H9 (cell line): ENCODE measurements at places on chromosomes 3 and 15.
A peak's percentile ranks its signal among the peaks of the same experiment; 100 is the strongest.

- no peak for DNase-seq
Observed at GRCh38 chr15:64701482-64702184, 73.8 kb downstream of the RBPMS2 start.

DNA sequence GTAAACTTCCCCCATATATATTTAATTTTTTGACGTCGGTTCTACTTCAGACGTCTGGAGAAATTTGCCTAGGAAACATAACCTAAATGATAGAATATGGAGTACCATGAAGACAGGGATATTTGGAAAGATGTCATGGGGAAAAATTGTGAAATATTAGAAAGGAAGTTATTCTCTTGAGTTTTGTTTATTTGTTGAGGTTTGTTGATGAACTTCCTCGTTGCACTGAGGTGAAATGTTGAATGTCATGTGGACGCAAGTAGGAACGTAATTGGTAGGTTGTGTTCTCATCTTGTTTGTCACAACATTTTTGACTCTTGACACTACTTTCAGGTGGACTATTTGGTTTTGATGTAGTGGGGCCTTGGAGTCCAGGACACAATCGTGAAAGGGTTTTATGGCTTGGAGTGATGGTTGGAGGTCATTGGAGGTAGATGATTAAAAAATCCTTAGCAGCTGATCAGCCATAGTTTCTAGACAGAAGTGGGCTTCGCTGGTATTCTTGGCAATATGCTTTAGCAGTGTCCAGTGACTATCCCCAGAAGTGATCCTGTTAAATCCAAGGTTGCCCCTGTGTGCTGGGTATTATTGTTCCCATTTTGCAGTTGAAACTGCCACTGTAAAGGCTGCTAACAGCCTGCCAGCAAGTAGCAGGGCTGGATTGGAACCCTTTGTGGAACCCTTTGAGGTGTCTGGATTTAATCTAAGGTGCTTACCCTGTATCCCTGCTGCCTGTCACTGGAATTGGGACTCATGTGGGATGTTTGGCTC is 1.5 kb downstream of the ABHD5 start:
- no peak for DNase-seq

- no peak for DNase-seq
Observed at GRCh38 chr15:28897861-28898585, 12.2 kb downstream of the APBA2 start.

GRCh38 chr3:38368238-38368637 is 21.7 kb downstream of the XYLB start:
- DNase-seq = no peak

- DNase-seq = peak; percentile 81
Observed at GRCh38 chr3:129316248-129317013, 37.8 kb downstream of the HMCES start.

- DNase-seq = no peak
Observed at GRCh38 chr15:67253549-67254237, 768 bp downstream of the AAGAB start.

- no peak for DNase-seq
Observed at GRCh38 chr15:53414167-53414566, 345.3 kb downstream of the WDR72 start.

DNA sequence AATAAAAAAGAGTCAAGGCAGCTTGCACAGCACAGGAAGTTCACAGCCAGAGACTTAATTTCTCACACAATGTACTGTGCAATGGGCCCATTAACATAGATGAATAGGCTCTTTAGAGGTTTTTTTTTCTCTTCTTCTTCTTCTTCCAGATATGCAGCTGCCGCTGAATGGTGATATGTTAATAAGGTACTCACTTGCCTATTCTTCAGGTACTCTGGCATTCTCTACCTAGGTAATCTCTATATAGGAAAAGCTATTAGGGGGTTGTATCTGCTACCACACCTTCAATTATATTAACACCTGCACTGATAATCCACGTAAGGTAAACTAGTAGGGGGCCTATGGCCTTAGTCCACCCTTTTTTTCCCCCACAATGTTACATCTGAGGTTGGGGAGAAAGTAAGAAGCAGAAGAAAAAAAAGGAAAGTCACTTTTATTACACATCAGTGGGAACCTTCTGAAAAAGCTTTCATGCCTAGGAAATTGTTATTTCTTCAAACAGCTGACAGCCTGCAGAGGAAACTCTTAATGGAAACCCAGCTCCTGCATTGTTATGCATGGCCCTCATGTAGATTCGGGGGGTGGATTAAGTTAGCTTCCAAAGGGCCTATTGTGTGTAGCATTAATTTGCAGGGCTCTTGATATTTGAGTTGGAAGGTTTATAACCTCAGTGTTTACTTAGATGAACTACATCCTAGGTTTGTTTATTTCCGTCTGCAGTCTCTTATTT is 525.5 kb downstream of the ZIC1 start:
- DNase-seq = peak; percentile 58

GRCh38 chr3:48301800-48302166 is 31.7 kb downstream of the SPINK8 start:
- DNase-seq = no peak

GRCh38 chr3:46059432-46059831 is 32.1 kb upstream of the XCR1 start:
- no peak for DNase-seq

GRCh38 chr3:195069501-195070251 is 201.3 kb downstream of the XXYLT1 start:
- no peak for DNase-seq

DNA sequence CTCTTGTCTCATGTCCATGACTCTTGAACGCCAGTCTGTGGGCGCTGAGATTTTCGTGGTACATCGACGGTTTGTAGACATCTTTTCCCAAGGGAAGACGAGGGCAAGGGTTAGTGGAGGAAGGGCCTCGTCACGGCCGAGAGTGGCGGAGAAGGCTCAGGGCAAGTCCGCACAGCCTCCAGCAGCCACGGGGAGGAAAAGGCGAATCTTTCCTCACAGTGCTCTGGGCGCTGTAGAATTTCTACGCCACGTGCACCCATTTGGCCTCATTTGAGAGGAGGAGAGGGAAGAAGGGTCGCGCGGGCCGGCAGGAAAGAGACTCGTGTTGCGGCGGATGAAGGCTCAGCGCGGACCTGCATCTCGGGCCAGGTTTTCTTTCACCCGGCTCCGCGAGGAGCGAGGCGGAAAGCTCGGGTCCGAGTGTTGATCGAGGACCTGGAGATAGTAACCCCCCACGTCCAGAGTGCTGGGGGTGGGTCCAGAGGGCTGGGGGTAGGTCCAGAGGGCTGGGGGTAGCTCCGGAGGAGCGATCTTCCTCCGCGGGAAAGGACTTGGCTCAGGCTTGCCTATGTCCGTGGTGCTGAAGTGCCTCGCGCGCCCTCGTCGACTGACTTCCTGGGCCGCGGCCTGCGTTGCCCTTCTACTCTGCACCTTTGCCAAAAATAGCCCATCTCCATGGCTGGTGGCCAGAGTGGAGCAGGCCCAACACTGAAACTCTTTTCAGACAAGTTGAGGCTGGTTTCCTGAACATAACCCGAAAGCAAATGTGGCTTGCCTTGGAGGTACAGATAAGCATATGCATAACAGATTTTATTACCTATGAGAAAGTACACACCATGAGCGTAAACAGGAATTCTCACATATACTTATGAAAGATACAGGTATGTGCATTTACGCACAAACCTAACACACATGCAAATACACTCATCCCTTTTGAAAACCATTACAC is 1.1 kb downstream of the SLC35G2 start:
- peak; percentile 80 for DNase-seq

DNA sequence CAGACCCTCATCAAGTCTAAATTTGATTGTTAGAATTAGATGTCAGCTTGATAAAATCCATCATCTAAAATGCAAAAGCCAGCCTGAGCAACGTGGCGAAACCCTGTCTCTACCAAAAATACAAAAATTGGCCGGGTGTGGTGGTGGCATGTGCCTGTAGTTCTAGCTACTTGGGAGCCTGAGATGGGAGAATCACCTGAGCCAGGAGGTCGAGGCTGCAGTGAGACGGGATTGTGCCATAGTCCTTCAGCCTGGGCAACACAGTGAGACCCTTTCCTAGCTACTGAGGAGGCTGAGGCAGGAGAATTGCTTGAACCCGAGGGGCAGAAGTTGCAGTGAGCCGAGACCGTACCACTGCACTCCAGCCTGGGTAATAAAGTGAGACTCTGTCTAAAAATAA is 69.5 kb downstream of the MYO1E start:
- DNase-seq = no peak

DNA sequence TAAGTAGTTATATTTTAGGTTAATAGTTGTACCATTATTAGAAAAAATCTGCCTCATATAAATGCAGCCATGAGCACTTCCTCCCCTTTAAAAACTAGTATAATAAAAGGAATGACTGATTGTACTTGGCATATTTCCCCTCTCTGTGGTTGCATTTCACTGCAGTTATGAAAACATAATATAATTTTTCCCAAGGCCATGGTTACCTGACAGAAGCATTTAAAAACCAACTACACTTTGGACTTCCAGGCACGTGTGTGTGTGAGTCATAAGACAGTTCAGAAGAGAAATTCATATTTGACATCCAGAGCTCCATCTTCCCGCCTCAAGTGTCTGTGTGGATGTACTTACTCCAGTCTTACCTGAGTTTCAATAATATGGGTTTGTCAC is 828.2 kb upstream of the CFAP20DC start:
- no peak for DNase-seq

GRCh38 chr15:78249131-78249530 is 14.8 kb upstream of the ACSBG1 start:
- DNase-seq = no peak

DNA sequence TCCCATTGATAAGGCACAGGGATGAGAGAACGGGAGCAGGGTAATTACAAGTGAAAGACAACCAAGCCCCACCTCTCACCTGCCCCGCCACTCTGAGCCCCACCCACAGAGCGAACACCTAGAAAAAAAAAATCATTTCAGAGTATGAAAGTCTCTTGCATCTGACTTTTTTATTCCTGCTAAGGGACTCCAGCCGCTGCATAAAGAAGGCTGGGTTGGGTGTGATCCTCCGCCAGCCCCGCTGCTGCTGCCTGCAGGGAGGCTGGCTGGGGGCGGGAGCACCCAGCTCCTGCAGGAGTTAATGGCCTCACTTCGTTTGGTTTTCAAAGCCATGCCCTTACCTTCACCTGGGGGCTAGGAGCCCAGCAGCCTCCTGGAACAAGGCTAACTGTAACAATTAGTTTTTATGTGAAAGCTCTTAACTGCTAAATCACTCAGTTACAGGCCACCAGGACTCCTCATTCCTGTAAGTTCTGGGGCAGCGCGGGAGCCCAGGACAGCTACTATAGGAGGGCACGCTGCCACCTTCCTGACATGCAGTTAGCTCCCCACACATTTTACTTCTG is 78.0 kb upstream of the SNRPA1 start:
- DNase-seq = peak; percentile 50

GRCh38 chr3:123627673-123628670 is 43.1 kb upstream of the HACD2 start:
- no peak for DNase-seq

- DNase-seq = no peak
Observed at GRCh38 chr15:69860321-69860720, 237.4 kb downstream of the TLE3 start.

GRCh38 chr15:66290007-66290406 is 3.4 kb upstream of the DIS3L start:
- no peak for DNase-seq

DNA sequence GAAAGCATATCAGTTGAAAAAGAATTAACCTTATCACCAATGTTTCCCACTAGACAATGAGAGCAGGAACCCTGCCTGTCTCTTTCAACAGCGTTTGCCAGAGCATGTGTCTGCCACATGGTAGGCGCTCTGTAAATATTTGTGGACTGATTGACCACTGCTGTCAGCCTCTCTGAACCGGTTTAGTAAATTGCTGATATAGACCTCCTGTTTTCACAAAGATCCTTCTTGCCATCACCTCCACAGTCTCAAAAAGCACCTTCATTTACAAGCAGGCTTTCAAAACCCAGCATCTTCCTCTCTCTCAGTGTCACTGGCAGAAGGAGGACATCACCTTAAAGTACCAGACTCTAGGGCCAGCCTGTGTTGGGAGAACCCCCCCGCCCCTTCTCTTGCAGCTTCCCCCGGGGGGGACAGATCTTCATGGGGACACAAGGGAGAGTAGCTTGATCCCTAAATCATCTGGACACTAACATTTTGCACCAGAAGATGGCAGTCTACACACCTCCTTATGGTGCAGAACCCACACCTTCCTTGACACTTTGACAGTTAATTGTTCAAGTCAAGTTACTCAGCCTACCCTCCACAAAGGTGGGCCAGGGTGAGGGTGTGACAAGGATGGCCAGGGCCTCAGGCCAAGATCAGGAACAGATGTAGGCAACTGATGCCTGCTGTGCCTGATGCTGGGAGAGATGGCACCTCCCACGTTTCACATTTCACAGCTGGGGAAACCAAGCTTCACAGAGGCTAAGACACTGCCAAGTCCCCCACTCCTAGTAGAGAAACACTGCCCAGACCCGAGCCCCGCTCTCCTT is 37.8 kb upstream of the USP3 start:
- peak; percentile 67 for DNase-seq

DNA sequence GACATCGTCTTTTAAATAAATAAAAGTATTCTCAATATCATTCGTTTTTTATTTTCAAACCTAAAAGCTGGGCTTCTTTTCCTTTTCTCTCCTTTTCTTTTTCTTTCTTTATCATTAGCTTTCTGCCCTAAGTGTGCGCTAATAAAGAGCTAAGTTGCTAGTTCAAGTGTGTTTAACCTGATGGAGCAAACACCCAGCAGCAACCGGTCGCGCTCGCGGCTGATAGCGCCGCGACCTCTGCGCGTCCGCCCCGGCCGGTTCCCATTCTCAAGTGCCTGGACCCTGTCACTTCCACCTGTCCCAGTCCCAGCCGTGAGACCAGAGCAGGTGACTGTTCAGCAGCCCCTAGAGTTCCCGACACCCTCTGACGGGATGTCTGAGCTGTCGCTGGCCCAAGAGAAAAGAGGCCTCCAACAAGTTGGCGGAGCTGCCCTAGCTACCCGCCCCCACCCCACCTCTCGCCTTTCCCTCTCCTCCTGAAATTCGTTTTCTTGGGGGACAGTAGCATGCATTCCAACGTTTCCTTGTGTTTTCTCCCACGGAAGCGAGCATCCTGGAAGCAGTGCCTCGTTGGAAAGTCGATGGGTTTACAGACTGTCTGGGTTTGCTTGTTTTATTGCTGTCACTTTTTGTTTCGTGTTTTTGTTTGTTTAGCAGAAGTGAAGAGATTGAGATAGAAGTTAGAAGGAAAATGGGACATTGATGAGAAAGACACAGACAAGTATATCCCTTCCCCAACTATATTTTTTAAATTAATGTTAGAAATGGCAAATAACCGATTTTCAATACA is 3.1 kb upstream of the MECOM start:
- peak; percentile 63 for DNase-seq

GRCh38 chr15:73370151-73370550 is 1.4 kb upstream of the HCN4 start:
- no peak for DNase-seq
